ENCODE measurements at places on chromosomes 11 and 22.

GRCh38 chr11:91664521-91664920 is 560.1 kb upstream of the FAT3 start:
- no peak for DNase-seq

DNA sequence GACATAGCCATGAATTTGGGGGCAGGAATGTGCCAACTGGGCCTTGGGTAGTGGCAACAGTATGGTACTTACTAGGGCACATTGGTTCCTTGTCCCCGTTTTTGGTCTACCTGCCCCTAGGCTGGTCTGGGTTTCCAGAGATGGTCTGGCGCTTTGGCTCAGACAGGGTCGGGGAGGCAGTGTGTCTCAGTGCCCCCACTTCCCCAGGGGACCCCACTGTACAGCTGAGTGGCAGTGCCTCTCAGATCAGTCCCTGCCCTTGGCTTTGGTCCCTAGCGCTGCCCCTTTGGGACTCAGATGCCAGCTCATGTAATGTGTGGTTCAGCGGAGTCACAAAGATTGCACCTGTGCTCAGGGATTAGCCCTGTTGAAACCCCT is 3.3 kb downstream of the RIC8A start:
- no peak for DNase-seq

DNA sequence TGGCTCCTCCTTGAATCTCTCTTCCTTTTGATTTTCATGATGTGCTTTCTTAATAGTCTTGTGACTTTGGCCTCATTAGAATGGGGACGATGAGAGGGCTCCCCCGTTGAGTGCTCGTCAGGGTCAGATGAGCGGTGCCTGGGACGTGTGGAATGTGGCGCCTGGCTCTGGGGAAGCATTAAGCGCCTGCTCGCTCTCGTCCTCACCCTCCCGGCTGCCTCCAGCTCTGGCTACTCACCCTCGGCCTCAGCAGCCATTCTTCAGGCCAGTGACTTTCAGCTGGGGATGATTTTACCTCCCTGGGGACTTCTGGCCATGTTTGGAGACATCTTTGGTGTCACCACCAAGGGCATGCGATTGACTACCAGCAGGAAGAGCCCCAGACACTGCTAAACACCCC is 69.7 kb downstream of the RPS6KA4 start:
- no peak for DNase-seq

DNA sequence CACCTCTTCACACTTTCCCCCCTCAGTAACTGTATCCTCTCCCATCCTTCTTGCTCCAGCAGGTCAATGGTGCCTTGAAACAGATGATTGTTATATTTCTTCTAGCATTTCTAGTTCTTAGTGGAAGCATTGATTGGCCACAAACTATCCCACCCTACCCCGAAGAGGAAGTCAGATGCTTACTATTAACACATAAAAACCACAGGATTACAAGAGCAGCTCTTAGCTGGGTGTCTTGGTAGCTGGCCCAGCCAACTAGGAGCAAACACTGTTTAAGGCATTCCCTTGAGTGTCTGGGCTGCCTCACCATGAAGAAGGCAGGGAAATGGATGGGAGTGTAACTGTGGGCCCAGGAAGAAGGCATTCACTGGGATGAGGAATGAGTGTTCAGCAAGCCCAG is 176.6 kb downstream of the GRIK4 start:
- DNase-seq: no peak

DNA sequence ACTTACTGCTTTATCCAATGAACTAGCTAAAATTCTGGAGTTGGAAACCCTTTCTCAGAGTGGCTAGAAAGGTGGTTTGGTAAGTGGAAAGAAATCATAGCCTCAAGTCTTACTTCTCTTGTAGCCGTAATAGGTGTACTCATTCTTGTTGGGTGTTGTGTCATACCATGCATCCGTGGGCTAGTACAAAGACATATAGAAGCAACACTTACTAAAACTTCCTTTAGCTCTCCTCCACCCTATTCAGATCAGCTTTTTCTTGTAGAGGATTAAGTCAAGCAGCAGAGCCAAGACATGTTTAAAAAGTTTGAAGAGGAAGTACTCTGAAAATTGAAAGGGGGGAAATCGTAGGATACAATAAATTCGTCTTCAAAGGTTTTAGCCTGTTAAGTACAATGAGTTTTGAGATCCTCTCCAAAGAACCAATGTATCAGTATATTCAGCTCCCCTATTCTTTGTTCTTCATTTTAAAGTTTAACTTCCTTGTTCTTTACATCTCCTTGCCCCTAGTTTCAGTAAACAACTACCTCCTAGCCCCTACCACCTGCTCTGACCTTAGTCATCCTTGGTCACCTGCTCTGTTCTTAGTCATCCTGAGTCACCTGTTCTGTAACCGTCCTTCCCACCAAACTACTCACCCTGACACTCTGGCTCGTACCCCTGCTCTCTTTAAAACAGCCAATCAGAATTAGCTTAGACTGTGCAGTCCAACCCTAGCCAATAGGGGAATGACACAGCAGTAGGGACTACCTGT is 62.1 kb upstream of the DEUP1 start:
- no peak for DNase-seq

- DNase-seq: no peak
These were observed 879 bp downstream of the TMEM121B start for GRCh38 chr22:17120281-17120680.

GRCh38 chr22:50157709-50158375 is 12.7 kb upstream of the PANX2 start:
- no peak for DNase-seq

DNA sequence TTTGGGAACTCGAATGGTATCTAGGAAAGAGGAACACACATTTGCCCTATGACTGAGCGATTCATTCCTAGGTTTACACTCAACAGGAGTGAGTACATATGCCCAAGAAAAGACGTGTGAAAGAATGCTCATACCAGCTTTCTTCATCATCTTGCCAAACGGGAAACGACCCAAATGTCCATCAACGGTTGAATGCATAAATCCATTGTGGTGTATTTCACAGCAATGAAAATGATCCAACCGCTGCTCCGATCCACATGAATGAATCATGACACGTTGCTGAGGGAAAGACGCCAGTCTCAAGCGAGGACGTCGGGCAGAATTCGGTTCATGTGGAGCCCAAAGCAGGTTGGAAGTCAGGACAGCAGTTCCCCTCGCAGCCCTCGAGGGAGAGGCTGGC is 71.5 kb downstream of the CYTH4 start:
- no peak for DNase-seq

DNA sequence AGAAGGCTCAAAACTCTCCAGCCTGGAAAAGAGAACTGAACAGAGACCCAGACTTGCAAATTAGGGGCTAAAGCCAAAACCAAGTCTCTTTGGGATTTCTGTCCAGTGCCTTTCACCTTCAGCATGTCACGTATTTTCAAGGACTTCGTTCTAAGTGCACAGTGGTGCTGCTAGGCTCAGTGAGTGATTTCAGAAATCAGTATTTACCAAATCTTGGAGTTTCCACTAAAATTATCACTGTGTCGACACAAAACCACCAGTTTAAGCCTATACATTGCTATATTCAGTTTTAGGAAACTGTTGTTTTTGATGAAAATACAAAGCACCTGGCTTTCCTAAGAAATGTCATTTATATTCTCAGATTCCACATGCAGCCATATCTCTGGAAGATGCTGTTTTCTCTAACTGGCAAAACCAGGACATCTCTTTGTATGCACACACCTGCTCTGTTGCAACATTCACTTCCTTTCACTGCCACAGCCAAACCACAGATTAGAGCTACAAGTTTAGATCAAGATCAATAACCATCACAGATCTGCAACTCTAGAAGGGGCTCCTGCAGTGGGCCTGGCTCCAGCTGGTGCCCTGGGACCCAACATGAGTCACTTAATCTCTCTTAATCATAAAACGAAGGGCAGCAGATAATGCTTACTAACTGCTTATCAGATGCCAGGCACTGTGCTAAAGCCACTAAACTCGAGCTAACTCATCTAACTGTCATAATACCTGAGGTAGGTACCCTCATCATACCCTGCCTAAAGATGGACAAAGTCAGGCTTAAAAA is 22.3 kb downstream of the SMCO4 start:
- DNase-seq: no peak

DNA sequence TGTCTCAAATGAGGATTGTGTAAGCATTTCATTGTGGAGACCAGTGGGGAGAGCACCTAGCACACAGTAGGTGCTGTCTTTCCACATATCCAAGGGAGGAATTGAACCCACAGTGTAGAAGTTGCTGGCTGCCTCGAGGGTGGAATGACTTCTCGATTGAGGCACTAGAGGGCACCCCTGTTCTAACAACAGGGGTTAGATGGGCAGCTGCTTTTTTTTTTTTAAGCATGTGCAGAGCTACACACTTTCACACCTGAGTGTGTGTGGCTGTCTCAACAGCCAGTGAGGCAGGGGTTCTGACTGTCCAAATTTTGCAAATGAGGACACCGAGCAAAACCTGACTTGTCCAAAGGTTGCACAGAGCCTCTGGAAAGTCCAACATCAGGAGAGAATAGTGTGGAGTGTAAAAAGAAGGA is 118.2 kb upstream of the CRYBB3 start:
- DNase-seq: no peak

GRCh38 chr11:2305140-2305778 is 3.4 kb downstream of the TSPAN32 start:
- DNase-seq: peak; percentile 5

- no peak for DNase-seq
These were observed 12.0 kb downstream of the UPK3A start for GRCh38 chr22:45296628-45297297.

- no peak for DNase-seq
These were observed 5.2 kb upstream of the SMTN start for GRCh38 chr22:31075961-31076360.

DNA sequence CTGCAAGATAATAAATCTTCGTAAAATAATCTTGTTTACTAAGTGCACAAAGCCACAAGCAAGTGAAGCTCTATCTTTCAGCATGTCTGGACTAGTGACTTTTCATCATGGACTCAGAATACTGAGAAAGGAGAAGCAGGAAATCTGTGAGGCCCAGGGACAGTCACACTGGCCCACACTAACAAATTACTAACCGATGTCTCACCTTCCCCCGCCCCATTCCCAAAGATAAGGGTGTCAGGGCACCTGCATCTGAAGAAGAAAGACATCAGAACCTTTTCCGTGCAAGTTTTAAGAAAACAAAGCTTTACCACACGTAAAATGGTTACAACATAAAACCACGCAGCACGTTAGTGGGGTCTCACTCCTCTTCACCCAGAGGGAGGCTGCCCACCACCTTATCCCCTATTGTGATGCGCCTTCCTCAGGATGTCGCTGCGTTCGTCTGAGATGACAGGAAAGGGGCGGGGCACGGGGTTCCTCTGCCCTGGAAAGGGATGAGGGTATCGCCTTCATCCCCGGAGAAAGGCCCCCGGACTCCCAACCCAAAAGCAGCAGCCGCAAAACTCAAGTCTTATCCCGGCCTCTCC is 616 bp downstream of the BTBD10 start:
- DNase-seq: no peak

- no peak for DNase-seq
These were observed 63.8 kb downstream of the SC5D start for GRCh38 chr11:121356357-121356756.

DNA sequence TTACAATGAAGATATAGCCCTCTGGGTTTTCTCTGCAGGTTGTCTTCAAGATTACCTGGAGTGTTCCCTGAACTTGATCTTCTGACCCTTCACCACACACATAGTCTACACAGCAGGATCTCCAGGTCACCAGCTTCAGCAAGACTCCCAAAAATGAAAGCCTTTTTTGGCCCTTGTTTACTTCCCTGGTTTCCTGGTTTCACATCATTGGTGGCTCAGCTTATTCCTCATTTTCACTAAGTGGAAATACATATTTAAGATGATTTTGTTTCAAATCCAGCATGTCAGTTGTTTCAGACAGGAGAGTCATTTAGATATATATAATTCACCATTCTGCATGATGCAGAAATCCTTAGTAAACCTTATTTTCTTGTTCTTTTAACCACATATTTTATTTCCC is 41.6 kb upstream of the MPEG1 start:
- no peak for DNase-seq

DNA sequence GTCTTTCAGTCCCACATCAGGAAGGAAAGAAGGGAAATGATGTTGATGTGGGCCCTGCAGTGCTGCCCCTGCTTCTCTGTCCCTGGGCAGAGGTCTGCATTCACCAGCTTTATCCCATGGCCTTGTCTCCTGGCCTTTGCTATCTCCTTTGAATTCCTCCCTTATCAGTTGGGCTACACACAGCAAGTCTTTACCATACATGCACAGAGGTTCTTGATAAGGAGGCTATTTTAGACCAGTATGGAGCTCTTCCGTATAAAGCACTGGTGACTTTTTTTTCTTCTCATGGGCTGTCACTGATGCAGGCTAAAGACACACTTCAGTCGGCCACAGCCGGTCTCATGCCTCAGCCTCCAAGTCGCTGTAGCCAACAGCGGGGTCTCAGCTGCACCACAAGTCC is 20.2 kb downstream of the MYO18B start:
- DNase-seq: no peak

DNA sequence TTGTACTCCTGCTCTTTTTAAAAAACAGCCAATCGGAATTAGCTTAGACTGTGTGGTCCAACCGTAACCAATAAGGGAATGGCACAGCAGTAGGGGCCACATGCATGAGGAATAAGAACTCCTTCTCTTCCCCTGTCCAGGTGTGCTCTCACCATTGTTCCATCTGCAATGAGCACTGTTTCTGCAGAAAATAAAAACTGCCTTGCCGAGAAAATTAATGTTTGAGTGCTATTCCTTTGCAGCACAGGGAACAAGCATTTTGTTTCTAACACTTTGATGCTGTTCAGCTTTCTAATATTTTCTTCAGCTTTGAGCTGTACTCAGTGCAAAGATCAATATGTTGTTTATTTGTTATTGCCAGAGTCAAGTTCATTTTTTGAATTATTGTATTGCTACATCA is 57.9 kb downstream of the PIWIL3 start:
- DNase-seq: no peak

GRCh38 chr11:70494559-70495350 is 96.4 kb downstream of the CTTN start:
- no peak for DNase-seq

DNA sequence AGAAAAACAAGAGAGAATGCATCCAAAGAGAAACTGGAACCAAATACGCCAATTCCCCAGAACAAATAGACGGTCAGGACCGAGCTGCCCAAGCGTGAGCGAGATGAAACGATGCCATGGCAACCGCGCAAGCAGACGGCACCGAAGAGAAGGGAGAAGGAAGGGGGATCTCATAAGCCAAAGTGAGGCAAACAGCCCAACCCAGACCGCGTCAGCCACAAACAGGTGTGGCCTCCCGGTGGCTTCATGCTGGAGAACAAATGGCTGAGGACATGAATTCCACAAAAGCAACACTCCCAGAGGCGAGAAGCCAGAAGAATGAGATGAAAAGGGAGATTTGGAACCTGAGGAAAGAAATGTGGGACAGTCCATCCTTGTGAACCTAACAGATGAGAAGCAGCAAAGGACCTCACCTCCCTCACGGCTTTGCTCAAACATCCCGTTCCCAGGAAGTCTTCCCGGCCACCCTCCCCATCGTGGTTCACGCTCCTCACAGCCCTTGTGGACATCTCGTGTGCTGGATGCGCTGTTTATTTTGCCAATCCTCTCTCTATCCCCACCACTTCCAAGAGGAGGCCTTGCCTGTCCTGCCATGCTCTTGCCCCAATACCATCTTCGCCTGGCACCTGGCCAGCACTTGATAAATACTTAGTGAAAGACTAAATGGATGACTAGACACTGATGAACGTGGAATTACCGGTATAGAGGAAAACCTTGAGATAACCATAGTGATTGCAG is 89.1 kb upstream of the RTL6 start:
- no peak for DNase-seq

Measured in glomerular endothelial cell (primary cell).